ENCODE measurements at places on chromosomes 2 and 18.

- DNase-seq, result no peak
Measured at GRCh38 chr18:45557779-45558178, 57.5 kb upstream of the SLC14A2 start.

GRCh38 chr2:11539317-11540147, 5.7 kb downstream of the GREB1 start:
- no peak for DNase-seq

GRCh38 chr2:189097934-189098333, 81.6 kb downstream of the COL5A2 start:
- DNase-seq, result no peak

DNA sequence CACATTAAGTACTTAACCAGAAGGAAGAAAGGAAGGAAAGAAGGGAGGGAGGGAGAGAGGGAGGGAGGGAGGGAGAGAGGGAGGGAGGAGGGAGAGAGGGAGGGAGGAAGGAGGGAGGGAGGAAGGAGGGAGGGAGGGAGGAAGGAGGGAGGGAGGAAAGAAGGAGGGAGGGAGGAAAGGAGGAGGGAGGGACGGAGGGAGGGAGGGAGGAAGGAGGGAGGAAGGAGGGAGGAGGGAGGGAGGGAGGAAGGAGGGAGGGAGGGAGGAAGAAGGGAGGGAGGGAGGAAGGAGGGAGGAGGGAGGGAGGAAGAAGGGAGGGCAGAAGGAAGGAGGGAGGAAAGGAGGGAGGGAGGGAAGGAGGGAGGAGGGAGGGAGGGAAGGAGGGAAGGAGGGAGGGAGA, 363.3 kb downstream of the MBD2 start:
- DNase-seq, result no peak

DNA sequence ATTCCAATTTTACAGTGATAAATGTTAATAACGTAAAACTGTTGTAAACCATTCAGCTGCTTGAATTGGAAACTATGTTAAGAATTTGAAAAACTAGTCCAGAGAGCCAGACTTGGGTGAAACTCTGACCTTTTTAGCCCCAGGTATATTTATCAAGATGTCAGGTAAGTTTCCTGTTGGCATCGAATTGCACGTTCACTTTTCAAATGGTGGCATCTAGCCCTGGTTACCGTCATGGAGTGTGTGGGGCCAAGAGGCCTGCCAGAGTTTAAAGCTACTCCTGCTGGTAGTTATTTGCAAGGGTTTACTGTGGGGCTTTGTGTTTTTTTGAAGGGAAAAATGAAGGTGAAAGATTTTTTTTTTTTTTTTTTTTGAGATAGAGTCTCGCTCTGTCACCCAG, 109.9 kb downstream of the WDSUB1 start:
- no peak for DNase-seq

- no peak for DNase-seq
Measured at GRCh38 chr2:240594511-240595380, 8.2 kb downstream of the CAPN10 start.

- peak; percentile 90 for DNase-seq
Measured at GRCh38 chr2:144519934-144520731, at the start of gene ZEB2. Gene ZEB2 (minus strand): TSS chr2:144520119. CDS start chr2:144517350, 2,769 bp downstream.

GRCh38 chr2:150716186-150716585, 228.7 kb upstream of the RND3 start:
- DNase-seq, result peak; percentile 87

DNA sequence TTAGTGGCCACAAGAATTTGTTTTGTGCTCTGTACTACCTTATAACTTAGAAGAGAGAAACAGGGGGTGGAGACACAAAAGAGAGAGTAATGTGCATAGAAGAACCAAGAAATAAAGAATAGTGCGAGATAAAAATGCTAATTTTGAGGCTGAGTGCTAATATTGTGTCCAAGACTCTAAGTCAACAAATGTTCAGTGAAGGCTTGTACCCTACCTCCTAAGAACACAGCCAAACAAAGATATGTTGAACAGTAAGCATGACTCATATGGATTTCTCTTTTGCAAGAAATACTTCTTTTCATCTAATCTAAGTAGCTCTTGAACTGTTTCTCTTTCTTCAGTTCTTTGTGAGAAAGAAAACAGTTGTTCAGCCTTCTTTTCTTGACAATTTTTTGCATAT, 45.2 kb downstream of the GAREM1 start:
- DNase-seq, result peak; percentile 3

- no peak for DNase-seq
Measured at GRCh38 chr2:172978063-172978383, 97.6 kb upstream of the MAP3K20 start.

DNA sequence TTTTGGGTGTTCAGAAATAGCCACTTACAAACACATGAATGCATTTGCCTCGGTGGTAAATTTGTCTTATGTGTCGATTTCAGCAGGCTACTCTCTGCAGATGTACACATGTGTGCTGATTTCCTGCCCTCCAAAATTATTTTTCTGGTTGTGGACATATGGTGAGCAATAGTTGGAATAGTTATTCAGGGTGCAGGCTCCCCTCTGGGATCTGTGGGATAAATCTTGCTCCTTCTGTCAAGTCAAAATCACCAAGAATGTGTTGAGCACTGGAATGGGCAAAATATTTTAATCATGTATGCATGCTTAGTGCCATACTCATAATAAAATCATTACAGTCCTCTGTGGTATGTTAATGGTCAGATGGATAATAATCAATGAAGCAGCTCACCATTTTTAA, 684.5 kb downstream of the BCL11A start:
- no peak for DNase-seq

- no peak for DNase-seq
Measured at GRCh38 chr2:170226216-170226615, 48.3 kb downstream of the MYO3B start.
